ENCODE measurements at places on chromosomes 6 and 20.

- DNase-seq: no peak
Measured at GRCh38 chr6:14278006-14278405, 160.4 kb downstream of the CD83 start.

- DNase-seq: no peak
Measured at GRCh38 chr6:95142661-95143335, 434.5 kb upstream of the MANEA start.

GRCh38 chr6:41579088-41579610 lies 33.0 kb downstream of the FOXP4 start:
- DNase-seq: no peak

DNA sequence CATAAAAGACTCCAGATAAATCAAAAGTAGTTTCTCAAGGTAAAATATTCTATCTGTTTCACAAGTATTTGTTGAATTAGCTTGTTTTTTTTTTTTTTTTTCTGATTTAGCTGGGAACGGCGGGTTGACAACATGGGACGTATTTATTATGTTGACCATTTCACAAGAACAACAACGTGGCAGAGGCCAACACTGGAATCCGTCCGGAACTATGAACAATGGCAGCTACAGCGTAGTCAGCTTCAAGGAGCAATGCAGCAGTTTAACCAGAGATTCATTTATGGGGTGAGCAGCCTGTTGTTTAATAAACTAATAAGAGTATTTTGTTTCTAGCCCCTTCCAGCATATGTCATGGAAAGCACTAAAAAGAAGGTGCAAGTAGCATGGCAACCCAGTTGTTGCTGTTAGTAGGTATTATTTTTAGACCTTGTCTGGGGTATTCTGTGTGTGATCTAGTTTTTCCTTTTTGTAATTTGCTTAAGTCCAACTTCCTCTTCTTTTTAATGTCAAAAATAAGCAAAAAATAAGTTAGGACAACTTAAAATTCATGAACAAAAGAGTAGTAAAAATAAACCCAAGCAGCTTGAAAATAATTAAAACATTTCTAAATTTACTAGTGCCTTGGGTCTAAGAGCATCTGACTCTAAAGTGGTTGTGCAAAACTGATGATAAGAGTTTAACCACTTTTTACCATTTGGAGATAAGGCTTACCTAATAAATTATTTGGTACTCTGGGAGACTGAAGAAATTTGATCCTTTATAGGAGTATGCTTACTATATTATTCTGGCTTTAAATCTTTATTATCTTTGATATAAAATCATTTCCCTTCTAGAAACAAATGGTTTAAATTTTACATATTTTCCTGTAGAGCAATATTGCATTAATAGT lies 70.8 kb upstream of the DYNLRB1 start:
- DNase-seq: no peak

GRCh38 chr20:14996883-14997672 lies 659.7 kb upstream of the FLRT3 start:
- no peak for DNase-seq

DNA sequence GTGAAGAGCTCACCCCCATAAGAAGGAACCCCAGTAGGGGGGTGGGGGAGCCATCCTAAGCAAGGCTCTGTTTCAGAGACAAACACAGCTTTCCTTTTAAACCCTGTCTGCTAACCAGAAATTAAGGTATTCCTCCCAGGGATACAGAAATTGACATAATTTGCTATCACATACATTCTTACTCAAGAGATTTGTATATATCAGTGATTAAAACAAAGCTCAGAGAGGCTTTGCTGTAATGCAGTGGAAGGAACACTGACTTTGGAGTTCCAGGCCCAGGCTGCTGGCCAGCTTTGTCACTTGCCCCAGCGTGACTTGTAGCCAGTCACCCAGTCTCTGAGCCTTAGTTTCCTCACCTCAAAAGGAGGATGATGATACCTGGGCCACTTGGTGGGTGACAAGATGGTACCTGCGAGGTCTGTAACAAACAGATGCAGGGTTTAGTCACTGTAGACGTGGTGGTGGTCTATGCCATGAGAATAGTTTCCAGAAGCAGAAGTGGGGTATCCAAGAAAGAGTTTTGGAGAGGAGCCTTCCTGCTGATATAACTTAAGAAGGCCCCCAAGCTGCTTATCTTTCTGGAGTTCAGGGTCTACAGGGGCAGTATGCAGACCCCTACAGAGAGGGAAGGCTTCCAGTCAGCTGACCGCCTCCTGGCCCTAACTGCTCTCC lies 3.2 kb upstream of the FOXF2 start:
- DNase-seq: no peak

GRCh38 chr6:108164815-108165706 lies 761 bp upstream of the NR2E1 start:
- DNase-seq: no peak

- DNase-seq: no peak
Measured at GRCh38 chr6:168664956-168665355, 224.0 kb downstream of the SMOC2 start.

DNA sequence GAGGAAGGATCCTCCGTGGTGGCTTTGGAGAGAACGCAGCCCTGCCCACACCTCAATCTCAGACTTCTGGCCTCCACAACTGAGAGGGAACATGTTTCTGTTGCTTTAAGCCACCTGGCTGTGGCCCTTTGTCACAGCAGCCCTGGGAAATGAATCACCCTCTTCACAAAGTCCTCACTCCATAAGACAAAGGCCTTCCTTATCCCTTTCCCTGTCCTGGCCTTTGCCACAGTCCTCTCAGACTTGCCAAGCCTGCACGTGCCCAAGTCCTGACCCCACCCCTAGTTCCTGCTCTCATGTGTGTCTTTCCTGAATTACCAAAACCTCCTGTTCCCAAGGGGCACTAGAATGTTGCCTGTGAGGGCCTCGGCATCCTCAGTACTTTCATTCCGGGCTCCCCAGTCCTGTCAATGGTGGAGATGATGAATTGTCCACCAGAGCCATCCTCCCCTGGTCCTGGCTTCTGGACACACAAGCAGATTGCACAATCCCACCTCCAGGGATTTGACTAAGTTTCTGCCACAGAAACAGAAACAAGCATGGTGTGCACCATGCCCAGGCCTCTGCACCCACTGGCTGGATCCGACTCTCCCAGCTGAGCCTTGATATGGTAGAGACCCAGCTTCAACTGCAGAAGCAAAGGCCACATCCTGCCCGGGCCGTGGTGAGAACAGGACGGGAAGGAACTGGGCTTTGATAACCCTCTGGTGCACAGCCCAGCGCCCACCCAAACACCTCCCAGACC lies 232.6 kb upstream of the PDE10A start:
- DNase-seq: no peak

DNA sequence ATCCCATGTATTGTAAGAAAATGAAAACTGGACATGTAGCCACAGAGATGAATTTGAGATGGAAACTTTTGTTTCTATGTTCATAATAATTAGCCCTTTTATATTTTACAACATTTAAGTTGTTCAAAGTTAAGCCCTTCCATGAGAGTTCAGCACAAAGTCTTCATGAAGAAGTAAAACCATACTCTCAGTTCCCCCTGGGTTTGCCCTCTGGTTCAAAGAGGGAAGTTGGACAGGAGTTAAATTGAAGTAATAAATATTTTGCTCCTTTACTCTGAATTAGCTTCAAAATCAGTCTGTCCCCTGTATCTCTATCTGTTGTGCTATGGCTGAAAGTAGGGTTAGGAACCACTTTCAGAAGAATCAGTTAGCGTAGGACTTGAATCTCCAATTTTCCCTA lies 31.1 kb downstream of the PHACTR2 start:
- DNase-seq: no peak

DNA sequence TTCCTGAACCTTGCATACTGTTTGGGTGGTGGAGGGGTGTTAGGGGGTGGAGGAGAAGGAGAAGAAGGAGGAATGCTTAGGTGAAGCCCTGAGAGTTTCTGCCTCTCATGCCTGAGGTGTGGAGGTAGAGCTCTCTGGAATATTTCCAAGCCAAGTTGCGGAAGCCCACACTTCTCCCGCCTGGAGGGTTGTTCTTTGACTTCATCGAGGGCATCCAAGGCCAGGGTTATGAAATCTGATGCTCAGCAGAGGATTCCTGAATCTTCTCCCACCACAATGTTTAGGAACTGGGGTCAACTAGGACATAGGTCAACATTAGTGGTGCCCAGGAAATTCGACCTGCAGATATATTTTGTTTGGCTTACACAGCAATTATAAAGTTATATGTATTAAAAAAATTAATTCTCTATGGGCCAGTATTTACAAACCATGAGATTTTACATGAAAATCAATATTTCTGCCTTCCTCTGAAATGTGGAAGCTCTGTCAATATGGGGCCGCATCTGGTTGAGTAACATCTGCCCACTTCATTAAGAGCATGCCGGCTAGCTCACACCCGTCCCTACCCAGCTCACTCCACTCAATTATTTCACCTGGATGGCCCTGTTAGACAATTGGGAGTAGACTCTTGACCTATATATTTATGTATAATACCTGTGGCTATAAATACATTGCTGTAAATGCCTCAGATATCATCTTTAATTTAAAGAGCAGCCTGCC lies 257.1 kb upstream of the ZFP64 start:
- no peak for DNase-seq

- no peak for DNase-seq
Measured at GRCh38 chr6:148736774-148737412, 9.9 kb upstream of the UST start.

DNA sequence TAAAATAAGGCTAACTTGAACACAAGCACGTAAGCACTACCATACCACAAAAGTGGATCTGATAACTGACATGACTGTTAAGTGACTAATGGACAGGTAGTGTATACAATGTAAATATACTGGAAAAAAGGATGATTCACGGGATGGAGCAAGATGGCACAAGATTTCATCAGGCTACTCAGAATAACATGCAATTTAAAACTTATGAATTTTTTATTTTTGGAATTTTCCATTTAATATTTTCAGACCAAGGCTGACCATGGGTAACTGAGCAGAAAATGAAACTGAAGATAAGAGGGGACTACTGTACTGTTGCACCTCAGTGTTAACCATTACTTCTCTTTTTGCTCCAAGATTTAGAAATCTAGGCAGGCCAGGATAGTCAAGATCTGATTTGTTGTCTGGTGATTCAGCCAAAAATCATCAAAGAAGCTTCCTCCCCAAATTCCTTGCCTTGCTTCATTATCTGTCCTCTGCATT lies 45.4 kb downstream of the TPBG start:
- no peak for DNase-seq

DNA sequence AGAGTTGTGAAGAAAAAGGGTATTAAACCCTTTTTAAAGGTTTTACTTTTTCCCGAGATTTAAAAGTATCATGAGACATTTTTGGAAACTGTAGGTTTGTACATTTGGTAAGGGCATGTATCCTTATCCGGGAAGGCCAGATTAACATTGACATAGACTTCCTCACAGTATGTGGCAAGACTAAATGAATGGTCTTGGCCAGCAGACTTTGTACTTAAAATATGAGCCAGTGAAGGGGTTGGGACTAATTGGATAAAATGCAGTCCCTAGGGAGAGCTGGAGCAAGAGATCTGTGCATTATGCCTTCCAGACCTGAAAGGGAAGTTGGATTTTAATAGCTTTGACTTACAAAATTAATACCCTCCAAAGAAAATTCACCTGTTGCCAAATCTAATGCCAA lies 60.4 kb upstream of the CCN2 start:
- no peak for DNase-seq

DNA sequence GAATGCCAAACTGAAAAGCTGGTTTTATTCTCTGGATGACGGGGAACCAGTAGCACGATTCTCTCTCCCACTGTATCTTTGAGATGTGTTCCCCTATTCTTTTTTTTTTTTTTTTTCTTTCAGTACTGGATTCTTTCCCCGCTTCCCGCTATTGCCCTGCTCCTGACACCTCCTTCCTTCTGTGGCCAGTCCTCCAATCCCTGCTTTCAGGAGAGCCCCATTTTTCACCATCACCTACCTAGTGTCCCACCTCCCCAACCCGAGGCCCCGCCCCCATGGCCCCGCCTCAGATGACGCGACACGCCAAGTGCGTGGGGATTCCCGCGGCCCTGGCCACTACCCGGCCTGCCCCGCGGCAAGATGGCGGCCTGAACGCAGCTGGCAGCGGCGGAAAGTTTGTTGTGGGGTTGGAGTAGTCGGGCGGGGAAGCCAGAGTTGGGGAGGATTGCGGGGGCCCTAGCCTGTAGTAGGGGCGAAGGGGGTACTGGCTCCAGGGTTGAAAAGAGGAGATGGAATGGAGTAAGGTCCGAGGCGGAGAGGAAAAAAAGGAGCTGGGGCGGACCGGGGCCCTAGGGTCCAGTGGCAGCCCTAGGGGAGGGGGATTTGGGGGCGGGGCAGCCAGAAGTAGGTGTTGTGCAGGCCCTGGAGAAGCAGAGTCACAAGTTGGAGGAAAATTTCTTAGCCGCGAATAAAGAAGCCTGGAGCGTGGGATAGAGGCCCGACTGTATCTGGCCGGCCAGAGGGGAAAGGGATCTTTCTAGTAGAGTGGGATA lies at the start of gene TJAP1:
TSS of gene TJAP1 (plus strand) at position 336 of the 773 bp plus-strand sequence. CDS start 21,432 bp downstream, outside the sequence.
- DNase-seq: peak; percentile 94

DNA sequence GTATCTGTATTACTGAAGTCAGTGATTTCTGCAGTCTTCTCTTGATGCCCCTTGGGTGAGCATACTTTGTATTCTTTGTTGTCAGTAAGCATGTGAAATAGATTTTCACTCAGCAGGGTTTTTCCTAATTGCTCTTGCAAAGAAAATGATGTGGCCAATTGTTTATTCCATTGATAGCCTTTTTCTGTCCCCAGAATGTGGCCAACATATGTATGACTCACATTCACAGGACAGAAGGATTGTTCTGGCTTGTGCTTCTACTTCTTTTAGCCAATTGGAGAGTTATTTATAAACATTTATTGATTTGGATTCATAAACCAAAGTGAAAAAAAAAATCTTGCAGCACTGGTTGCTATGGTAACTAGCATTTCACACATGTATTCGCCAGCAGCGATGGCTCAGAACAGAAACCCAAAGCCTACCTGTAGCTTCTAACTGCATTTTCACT lies 54.4 kb upstream of the RBM24 start:
- DNase-seq: no peak
